ENCODE measurements at places on chromosomes 3 and 15. TPM values are rescaled to one million over a fixed set of nuclear protein-coding genes. Genes with fewer than 3 reads are reported as not detected.

- DNase-seq = no peak
These were observed 119.9 kb upstream of the MELTF start for GRCh38 chr3:197149528-197149927.

DNA sequence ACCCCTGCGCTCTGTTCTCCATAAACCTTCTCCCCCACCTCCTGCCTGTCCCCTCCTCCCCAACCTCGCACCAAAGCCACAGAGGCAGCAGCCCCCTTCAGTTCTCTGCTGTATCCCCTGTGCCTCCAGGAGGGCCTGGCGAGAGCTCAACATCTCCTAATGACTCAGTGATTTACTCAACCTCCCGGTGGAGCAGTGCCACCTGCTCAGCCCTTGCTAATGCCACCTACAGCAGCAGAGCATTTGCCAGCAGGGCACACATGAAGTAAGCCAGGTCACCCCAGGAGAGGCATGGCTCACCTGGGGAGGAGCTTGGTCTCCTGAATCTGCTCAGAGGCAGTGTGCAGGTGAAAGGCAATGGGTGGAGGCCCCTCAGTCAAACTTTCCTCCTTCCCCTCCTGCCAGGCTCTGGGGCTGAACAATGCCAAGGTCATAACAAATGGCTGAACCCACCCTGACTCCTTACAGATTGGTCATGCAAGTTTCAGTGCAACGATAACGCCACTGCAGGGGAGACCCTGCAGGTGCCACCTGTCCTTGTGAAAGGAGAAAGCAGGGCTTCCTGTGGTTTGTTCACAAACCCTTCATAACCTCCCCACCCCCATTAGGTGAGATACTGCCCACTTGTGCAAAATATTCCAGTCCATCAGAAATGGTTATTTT, 19.8 kb downstream of the TRPM1 start:
- DNase-seq = no peak

GRCh38 chr3:162512488-162512887, 1015.9 kb downstream of the OTOL1 start:
- no peak for DNase-seq

DNA sequence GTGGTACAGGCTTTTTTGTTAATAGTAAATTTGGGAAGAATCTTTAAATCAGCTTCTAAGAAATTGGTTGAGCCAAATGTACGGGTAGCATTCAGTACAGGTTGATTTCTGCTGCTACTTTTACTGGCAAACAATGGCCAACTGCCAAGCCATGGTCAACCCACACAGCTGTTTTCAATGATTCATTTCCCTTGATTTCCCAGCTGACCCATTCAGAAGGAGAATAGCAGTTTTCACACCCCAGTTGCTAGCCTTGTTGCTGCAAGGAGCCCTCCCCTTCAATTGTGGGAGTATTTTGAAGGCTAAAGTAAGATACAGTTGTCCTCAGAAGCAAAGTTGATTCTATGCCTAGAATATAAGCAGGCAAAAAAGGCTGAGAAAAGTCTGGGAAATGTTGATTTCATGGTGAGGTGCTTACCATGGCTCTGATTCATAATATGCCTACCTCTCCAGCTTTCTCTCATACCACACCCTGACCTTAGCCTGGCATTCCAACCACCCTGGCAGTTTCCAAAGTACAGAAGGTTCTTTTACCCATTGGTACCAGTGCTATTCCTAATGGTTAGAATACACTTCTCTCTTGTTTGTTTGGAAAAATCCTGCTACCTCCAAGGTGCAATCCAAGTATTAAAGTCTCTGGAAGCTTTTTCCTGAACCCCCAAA, 320.3 kb upstream of the TGFBR2 start:
- peak; percentile 85 for DNase-seq

GRCh38 chr3:3556078-3556477, 243.2 kb upstream of the LRRN1 start:
- DNase-seq = no peak

DNAH1 gene
- polyA plus RNA-seq = 1.2 TPM

DNA sequence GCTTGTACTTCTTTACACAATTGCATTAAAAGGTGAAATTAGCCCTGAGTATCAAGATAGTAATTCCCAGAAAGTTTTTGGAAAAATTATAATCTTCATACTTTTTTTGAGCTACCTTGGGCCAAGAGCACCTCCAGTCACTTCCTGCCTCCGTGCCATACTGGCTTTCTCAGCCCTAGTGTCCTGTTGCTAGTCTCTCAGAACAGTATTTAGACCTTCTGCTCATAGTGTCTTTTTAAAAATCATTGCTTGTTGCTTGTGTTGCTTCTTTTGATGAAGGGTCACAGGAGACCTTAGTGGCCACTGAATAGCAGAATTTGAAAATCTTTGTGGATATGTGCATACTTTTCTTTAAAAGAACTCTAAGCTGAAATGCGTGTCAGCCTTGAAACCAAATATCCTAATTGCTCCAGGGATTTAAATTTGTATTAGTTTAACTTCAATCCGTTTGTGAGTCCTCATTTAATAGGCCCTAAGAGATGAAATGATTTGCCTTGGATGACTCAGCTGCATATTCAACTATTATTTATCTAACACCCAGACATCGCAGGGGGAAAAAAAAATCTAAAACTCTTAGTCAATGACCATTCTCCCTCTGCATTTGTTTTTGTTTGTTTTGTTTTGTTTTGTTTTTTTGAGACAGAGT, 29.1 kb upstream of the LXN start:
- no peak for DNase-seq

DNA sequence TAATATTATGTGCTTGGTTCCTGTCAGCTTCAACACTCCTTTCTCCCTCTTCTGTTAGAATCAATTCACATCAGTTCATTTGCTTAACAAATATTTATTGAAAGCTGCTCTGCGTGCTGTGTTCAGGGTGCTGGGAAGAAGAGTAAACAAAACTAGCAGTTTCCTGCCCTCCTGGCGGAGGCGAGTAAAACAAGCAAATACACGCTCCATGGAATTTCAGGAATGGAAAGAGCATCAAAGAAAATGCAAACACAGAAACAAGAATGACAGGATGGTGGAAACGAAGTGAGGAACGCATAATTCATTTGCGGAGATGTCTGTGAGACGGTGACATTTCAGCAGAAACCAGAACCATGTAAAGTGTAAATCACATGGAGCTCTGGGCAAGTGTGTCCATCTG, 49.4 kb upstream of the SPTSSB start:
- DNase-seq = no peak

- no peak for DNase-seq
These were observed 206.5 kb downstream of the CBLB start for GRCh38 chr3:105662306-105662705.

GRCh38 chr3:14366915-14367823, 35.2 kb upstream of the SLC6A6 start:
- DNase-seq = no peak

DNA sequence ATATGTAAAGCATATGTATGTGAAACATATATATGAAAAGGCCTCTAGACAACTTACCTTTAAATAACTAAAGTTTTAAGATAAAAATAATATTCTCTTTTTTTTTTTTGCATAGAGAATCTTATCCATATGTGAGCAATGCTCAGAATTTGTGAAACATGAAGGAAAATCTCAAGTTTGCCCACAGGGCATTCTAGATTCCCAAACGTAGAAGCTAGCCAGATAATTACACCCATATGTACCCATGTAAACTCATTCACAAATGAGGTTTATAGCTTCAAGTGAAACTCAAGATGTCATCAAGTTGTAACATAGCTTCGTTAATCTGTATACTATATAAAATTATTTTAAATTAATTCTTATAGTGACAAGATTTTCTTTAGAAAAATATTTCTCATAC, 537.3 kb upstream of the NR2F2 start:
- DNase-seq = no peak

DNA sequence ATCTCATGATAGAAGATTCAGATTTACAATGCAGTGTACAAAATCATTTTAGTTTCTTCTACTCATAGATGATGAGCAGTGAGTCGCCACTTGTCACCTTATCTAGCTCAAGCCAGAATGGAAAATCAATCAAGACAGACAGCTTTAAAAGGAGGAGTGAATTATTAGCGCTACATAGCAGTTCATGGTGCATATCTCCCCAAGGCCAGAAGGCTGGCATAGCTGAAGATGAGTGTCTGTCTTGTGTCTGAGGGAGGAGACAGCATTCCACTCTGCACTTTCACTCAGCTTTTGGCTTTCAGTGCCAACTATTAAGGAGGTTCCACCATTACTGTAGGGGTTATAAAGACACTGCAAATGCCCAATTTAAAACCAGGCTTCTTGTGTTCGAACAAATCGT, 804.1 kb upstream of the LMCD1 start:
- no peak for DNase-seq

GRCh38 chr3:110743202-110743601, 328.4 kb upstream of the NECTIN3 start:
- DNase-seq = no peak

SGO1 gene
- 2.3 TPM for polyA plus RNA-seq

GRCh38 chr3:119173325-119173724, at the start of gene UPK1B:
Gene UPK1B (plus strand): TSS chr3:119173598. CDS start chr3:119186742, 13,144 bp downstream.
- DNase-seq = no peak

GRCh38 chr3:123758081-123758564, 126.0 kb downstream of the MYLK start:
- no peak for DNase-seq

DNA sequence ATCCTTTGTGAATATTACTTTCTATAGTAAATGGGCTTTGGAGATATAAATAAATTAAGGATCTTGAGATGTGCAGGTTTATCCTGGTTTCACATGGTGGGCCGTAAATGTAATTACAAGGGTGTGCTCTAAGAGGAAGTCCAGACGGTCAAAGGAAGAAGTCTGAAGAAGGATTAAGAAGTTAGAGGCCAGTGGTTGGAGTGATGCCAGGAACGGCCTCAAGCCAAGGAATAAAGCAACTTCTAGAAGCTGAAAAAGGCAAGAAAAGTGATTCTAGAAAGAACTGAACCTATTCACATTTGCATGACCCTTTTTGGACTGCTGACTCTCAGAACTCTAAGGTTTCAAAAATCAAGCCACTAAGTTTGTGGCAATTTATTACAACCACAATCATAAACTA, 981.3 kb upstream of the ALCAM start:
- DNase-seq = no peak

CTXN2 gene
- not detected for polyA plus RNA-seq

NR2F2 gene
- polyA plus RNA-seq = 12.9 TPM

DNA sequence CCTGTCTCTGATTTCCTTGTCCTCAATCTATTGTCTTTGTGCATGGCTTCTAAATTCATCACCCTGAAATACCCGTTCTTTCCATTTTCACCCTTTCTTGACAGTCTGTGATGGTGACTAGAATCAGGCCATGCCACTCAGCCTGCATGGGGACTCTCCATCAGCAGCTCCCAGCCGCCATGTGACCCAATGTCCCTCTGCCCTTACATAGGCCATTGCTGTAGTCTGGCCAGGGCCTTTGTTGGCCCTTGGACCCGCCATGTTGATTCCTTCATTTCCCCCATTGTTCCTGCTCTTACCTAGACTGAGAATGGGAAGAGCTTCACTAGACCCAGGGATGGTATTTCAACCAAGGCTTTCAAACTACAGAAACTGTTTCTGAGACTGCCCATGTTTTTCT, 45.8 kb downstream of the SPSB4 start:
- DNase-seq = no peak

DNA sequence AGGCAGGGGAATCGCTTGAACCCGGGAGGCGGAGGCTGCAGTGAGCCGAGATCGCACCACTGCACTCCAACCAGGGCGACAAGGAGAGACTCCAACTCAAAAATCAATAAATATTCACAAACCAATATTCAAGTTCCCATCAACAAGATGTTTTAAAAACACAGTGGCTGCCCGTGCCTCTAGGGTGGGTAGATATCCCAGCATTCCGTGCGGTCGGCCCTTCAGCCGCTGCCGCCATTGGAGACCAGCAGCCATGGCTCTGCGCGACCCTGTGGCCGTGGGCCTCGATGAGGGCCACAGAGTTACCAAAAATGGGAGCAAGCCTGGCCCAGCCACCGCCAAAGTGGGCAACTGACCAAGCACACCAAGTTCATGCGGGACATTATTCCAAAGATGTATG, 6.7 kb downstream of the ULK4 start:
- DNase-seq = no peak

- peak; percentile 84 for DNase-seq
These were observed 34.5 kb downstream of the GPR171 start for GRCh38 chr3:151168269-151169094.

GRCh38 chr15:38843736-38844590, 279.3 kb upstream of the RASGRP1 start:
- no peak for DNase-seq

DNA sequence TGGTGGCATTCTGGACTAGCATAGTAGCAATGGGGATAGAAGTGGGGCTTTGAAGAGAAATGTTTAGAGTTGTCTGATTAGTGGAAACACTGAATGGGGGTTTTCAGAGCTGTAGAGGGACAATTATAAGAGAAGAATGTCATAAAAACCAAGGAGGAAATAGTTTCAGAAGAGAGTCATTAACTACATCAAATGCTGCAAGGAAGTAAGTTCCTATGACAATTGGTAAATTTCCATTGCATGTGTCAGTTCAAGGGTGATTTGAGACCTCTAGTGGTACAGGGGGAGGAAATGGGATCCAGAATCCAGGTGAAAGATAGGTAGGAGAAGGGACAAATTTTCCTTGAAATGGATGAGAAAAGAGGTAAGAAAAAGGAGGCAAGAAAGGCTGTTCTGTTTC, 68.3 kb upstream of the TBC1D5 start:
- DNase-seq = no peak

ANKRD63 gene
- not detected for polyA plus RNA-seq

GRCh38 chr3:142355692-142356091, 92.1 kb downstream of the XRN1 start:
- no peak for DNase-seq

- DNase-seq = no peak
These were observed 50.3 kb upstream of the SEC13 start for GRCh38 chr3:10371167-10371566.

DNA sequence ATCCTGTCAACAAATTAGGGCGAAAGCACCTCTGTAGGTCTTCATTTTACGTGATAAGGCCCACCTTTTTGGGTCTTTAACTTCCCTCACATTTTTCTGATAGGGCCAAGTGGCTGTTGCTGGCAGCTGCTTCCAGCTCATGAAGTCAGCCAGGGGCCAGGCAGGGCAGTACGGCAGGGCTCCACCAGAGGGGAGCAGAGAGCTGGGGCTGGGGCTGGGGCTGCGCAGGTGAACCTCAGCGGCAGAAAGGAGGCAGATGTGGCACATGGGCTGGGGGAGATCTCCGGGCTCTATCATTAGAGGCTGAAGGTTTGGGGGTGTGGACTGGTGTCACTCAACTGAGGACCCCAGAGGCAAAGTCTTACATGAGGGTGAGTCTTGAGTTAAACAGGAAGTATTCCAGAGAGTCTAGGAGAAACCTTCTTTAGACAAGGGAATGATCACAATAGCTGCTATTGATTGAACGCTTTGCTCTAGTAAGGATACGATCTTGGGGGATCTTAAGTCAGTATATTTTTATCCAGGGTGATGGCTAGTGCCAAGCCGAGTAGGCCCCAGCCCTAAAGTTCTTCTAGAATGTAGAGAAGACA, 62.8 kb upstream of the MEX3B start:
- DNase-seq = peak; percentile 70

DNA sequence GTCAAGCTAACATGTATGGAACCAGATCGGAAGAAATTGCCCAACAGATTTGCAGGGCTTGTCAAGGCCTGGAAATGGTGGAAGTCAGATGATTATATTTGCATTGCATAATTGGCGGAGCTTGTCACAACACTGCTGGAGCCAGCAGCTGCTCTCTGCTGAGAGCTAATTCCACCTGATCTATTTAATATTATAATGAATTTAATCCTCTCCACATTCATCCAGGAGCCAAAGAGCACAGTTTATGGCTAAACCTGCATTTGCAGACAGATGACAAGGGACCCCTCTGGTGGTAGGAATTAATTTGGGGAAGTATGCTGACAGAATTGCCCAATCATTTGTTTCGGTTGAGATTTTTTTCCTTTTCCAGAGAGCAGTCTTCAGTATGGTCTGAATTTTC, 730.2 kb downstream of the TUSC7 start:
- no peak for DNase-seq

AMOTL2 gene
- 1.6 TPM for polyA plus RNA-seq

CIDEC gene
- 120 TPM for polyA plus RNA-seq

NR1I2 gene
- 39.6 TPM for polyA plus RNA-seq
